Caki2 (cell line): ENCODE measurements at places on chromosomes 16 and 17. TPM values are rescaled to one million over a fixed set of nuclear protein-coding genes. Genes with fewer than 3 reads are reported as not detected.

- DNase-seq: no peak
Observed at GRCh38 chr17:48506246-48506645, 24.6 kb downstream of the HOXB1 start.

SMPD3 gene
- total RNA-seq: not detected in 2 replicates

GRCh38 chr16:87304951-87305350 lies 12.2 kb downstream of the C16orf95 start:
- DNase-seq: no peak

DNA sequence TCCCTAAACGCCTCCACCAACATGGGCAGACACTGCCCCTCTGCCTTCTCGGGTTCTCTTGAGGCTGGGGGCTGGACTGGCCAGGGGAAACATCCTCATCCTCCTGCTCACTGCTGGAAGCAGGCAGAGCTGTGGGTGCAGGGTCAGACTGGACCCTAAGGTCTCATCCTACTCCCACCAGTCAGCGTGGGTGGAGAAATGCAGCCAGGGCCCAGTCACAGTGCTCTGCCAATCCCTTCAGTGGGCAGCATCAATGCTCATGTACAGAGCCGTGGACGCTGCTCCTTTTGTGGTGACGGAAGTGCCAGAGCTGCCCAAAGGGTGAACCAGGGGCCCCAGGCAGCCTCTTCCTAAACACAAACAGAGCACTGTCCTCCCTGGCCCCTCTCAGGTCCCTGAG lies 13.4 kb upstream of the TBX2 start:
- no peak for DNase-seq

DNA sequence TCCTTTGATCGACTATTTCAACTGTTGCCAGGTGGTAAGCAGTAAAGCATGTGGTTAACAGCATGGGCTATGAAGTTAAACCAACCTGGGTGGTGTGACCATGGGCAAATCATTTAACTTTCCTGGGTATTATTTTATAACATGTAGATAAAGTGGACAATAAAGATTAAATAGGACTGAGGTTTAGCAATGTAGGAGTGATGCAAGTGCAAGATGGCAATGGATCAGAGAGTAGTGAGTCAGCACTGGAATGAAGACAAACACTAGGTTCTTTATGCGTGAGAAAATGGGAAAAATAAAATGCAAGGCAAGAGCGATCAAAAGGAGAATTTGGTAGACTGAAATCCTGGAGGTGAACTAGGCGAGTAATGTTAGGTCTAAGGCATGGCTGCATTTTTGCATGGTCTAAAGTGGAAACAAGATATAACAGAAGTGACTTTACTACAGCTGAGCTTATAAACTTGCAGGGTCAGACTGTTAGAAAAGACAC lies 222.4 kb upstream of the AXIN2 start:
- peak; percentile 77 for DNase-seq

GRCh38 chr16:83704656-83705055 lies 103.1 kb upstream of the HSBP1 start:
- peak; percentile 18 for DNase-seq

GRCh38 chr17:22435231-22435974 lies 743.1 kb downstream of the KCNJ18 start:
- DNase-seq: no peak

DNA sequence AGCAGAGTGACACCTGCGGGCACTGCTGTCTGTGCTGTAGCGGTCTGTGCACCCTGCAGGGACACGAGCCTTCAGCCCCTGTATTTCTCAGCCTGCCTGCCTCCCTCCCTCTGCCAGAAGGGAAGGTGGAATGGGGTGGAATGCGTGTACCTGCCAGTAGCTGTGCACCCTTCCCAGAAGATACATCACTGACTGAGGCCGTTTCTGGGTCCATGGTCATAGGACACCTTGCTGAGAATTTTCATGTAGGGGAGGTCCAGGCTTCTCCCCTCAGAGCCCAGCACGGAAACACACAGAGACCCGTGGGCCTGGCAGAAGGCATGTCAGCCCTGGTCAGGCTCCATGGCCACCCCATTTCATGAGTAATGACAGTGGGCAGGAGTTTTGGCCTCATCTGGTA lies 16.5 kb downstream of the DBNDD1 start:
- no peak for DNase-seq

DNA sequence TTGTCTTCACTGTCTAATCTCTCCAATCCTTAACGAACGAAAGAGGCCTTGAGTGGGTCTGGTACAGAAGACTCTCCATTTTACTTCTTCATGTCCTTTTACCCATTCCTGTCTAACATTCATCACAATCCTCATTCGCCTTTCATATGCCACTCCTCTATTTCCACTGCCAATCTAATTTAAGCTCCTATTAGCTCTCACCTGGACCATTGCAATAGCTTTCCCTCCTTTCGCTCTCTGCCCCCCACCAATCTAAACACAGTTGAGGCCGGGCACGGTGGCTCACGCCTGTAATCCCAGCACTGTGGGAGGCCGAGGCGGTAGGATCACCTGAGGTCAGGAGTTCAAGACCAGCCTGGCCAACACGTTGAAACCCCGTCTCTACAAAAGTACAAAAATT lies 6.3 kb upstream of the SLFN14 start:
- DNase-seq: no peak

- no peak for DNase-seq
Observed at GRCh38 chr16:20937736-20938135, 37.2 kb downstream of the LYRM1 start.

GRCh38 chr16:72094266-72094610 lies 591 bp downstream of the DHX38 start:
- no peak for DNase-seq

GABARAPL2 gene
- 16.3 and 36.3 TPM in 2 replicates for total RNA-seq

DNA sequence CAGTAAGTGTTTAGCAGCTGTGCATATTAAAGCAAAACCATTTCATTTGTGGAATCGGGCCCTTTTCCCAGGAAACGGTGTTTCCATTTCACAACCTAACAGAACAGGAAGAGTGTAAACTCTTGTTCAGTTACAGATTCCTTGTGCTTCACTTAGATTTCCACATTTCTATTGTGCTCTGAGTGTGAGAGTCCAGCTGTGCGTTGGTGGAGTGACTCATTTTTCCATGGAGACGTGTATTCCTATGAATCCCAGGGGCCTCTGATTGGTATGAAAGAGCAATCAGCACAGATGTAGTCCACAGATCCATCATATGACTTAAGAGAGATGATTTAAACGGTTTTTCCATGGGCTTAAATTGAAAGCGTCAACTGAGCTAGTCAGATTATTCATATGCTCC lies 13.3 kb upstream of the CAVIN1 start:
- no peak for DNase-seq

DNA sequence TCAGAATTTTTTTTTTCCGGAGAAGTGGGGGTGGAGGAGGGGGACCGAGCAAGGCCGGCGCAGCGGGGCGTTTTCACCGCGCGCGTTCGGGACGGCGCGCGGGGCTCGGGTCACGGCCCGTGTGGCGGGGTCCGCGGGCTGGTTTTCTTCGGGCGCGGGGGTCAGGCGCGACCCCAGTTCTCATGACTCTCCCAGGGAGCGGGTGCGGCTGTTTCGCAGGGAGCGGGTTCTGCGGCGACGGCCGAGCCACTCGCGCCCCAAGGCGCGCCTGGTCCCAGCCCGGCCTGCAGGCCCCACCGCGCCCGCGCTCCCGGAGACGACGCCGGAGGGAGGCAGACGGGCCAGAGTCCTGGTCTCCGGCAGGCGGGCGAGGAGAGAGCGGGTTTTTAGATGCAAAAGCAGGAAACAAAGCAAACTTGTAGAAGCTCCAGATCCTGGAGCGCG lies 1.0 kb downstream of the BAHCC1 start:
- DNase-seq: no peak

DNAAF8 gene
- 5.4 and 6.6 TPM in 2 replicates for total RNA-seq

SLX4 gene
- total RNA-seq: 3.2 and 4.8 TPM in 2 replicates

CCDC200 gene
- total RNA-seq: not detected in 2 replicates

TP53TG3D gene
- not detected in 2 replicates for total RNA-seq

EVPLL gene
- not detected in 2 replicates for total RNA-seq

DDX19B gene
- total RNA-seq: 58.0 and 68.1 TPM in 2 replicates

- DNase-seq: no peak
Observed at GRCh38 chr17:16915752-16916556, 56.0 kb downstream of the TNFRSF13B start.

DNA sequence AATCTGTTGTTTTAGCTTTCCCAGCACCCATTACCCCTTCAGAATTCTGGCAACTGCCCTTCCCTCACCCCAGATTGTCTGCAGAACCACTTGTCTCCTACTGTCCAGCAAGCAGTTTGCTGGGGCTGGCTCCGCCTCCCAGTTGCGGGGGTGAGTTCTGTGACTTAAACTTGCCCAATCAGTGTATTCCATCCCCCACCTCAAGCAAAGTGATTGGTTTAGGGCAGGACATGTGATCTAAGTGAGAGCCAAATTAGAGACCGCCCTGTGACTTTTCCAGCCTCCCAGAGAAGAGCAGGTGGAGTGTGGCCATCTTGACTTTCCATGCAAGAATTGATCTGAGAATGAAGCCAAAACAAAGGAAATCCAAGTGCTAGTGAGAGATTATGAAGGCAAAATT lies 22.7 kb upstream of the SRCIN1 start:
- peak; percentile 70 for DNase-seq

DNA sequence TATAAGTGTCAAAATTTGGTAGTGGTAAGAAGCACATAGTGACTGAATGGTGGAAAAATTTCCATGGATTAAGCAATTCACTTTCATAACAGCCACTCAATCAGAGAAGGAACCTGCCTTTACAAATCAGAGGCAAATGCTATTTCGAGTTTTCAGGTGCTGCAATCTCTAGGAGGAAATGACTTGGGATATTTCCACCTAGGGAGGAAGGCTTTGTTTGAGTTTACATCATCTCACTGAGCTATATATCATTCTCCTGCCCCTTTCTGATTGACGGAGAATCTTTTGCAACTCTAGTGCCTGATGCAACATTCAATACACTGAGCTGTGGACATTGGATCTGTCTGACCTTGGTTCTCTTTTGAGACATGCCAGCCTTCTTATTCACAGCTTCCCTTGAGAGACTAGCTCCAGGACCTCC lies 26.3 kb downstream of the MARCHF10 start:
- DNase-seq: no peak

DNA sequence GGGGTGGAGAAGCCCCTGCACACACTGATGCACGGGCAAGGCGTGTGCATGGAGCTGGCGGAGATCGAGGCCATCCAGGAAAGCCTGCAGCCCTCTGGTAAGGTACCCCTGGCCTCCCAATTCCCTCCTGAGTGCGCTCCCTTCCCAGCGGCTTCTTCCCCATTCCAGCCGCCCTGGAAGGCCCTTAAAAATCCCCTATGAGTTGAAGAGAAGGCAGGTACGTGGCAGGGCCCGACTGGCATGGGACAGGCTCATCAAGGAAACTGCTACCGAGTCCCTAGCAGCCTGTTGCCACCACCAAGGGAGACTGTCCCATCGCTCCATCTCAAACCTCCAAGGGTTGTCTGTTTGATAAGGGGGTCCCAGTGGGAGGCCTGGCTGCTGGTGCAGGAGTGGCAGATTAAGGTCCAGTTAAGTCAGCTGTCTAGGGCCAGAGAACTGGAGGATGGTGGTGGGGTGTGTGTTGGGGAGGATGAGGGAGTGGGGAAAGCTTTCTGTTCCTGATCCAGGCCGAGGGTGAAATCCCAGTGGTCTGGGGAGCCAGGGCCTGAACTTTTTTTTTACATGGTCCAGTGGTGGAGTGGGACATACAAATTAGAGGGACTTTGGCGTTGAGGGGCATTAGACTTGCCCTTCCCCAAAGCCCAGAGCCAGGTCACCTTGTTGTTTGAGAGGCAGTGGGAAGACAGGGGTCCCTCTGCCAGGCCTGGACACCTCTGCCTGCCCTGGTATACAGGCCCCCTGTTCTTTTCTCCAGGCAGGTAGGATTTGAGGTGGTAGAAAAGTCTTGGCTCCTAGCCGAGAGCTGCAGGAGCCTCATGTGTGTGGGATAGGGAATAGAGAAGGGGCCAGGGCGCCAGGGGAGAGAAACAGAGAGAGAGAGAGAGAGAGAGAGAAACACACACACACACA lies 994 bp downstream of the IGFBP4 start:
- DNase-seq: peak; percentile 71

- DNase-seq: no peak
Observed at GRCh38 chr17:17782523-17783115, 54.2 kb downstream of the SREBF1 start.
